ENCODE measurements at places on chromosomes 5 and 9. TPM values are rescaled to one million over a fixed set of nuclear protein-coding genes. Genes with fewer than 3 reads are reported as not detected.

DNA sequence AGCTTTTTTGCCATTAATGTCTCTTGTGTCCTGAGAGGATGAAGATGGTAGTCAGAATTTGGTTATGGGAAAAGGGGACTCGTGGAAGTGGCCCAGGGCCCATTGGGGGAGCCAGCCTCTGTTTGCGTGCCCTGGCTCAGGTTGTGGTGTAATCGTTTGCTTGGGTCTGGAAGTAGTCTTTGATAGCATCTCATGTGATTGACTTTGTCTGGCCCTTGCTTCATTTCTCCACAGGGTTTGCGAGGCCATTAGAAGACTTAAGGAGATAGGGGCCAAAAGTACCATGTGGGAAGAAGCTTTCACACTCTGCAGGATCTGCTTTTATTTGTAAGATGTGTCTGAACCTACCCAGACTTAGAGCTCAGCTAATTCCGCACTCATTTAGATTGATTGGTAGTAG lies 114.5 kb downstream of the FGF1 start:
- no peak for DNase-seq

GRCh38 chr9:95091601-95092261 lies 225.8 kb downstream of the FANCC start:
- peak; percentile 89 for DNase-seq

PCDHGC5 gene
- total RNA-seq: 3.7 TPM

DNA sequence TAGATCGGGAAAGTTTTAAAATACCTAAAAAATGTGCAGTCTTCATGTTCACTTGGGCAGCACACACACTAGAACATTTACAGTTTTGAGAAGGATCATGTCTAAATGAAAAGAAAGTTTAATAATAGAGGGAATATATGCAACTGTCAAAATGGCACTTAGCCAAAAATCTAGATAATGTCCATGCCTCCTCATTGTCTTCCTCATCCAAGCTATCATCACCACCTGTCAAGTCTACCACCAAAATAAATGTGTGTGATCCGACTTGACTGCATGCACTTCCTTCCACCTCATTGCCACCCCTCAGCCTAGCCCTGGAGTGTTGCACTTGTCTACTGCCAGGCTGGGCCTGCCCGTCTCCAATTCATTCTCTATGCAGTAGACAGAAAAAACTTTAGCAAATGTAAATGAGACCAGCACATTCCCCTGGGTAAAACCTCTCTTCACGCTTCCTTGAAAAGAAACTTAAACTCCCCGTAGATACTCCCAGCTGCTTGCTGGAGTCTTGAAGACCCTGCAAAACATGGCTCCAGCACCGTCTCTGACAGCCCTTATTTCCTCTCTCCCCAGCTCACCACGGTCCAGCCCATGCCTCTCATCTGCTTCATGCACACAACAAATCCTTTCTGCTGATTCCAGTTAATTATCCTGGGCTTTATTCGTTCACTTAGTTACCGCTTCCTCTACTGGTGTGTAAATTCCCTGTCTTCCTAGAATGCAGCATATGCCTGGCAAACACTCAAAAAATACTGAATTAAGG lies 66.9 kb downstream of the FANCC start:
- DNase-seq: no peak

SLC6A7 gene
- total RNA-seq: not detected

PLCXD3 gene
- total RNA-seq: 2.8 TPM

CCDC192 gene
- not detected for total RNA-seq

KIF27 gene
- 3.3 TPM for total RNA-seq

DNA sequence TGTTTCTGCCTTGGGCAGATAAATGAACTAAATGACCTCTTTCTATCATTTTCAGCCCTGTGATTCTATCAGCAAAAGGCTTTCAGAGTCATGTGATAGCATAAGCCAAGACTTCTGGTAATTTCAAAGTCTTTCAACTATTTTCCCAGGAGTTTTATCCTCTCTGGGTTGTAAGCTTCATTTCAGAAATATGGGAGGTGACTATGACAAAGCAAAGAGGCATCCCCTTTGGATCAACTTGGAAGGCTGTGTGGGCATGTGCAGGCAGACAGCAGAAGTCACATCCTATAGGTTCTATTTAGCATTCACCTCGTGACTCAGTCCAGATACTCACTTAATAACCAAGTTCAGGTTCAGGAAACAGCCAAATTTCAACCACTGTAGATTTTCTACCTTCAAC lies 149.0 kb upstream of the FST start:
- peak; percentile 76 for DNase-seq

GRCh38 chr9:70053864-70054263 lies 10.2 kb downstream of the MAMDC2 start:
- peak; percentile 75 for DNase-seq

DNA sequence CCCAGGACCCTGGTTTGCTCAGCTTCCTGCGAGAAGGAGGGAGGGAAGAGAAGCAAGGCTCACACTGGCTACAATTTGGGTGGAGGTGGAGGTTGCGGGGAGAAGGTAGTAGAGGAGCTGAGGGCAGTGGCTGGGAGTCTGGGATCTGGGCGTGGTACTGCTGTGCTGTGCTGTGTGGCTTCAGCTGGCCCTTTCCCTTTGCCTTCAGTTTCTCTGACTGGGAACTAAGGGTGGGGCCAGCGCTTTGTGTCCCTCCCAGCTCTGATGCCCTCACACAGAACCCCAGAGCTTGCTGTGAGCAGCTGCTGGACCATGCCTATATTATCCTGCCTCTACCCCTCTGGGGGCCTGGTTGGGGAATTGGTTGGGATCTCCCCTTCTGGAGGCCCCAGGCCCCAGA lies 60.9 kb downstream of the RGS3 start:
- DNase-seq: no peak

- DNase-seq: no peak
These were observed 205.2 kb downstream of the AOPEP start for GRCh38 chr9:94931740-94932139.

DNA sequence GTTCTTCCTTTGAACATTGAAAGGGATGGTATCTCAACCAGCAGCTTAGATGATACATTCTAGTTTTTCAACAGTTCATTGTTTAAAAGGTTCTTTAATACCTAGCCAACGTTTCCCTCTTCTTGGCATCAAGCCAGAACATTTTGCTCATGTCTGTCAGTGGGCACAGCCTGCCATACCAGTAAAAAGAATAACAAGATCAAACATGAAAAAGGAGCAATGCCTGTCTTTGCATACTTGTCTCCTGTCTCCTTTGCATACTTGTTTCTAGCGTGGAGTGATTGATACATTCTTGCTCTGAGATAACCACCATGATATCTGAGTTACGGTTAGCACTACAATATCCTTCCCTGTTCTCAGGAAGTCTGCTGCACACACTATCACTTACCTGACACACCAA lies 248.6 kb upstream of the DAPK1 start:
- no peak for DNase-seq

TMEM167A gene
- 122 TPM for total RNA-seq

GRCh38 chr5:141493500-141494422 lies 4.9 kb downstream of the PCDHGC5 start:
- DNase-seq: no peak

- no peak for DNase-seq
These were observed 244.7 kb downstream of the COMMD10 start for GRCh38 chr5:116329503-116329902.

DNA sequence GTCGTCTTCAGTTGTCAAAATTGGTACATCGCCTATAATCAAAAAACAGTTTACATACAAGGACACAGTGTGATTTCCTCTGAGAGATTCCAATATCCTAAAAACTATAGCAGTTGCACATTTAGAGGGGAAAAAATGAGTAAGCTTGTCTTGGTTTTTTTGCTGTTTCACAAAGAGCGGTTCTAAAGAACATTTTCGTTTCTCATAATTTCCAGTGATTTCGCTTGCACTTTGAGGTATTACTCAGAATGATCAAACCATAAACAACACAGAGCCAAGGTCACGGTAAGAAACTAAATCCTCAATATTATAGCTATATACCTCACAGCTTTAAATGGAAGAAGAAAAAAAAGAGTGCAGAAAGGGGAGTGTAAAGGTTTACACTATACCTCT lies 861 bp downstream of the MTX3 start:
- no peak for DNase-seq

GRCh38 chr5:149326611-149327010 lies 18.7 kb upstream of the GRPEL2 start:
- DNase-seq: no peak

- DNase-seq: no peak
These were observed 229.5 kb upstream of the NMUR2 start for GRCh38 chr5:152634586-152634985.

DNA sequence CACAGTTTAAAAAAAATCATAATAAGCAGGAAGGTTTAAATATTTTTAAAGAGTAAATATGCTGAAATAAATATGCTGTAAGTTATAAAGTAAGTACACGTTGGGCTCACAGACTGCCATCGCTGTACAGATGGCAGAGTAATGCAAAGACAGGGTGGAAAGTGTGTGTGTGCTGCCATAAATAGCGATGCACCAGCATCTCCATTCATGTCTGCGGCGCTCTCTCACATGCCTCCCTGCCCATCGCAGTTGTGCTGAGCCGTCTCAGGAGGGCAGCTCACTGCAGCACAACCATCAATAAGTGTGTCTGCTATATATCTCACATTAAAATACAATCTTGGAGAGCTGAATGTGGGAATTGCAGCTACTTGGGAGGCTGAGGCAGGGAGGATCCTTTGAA lies 14.3 kb downstream of the MOCS2 start:
- DNase-seq: no peak

DNA sequence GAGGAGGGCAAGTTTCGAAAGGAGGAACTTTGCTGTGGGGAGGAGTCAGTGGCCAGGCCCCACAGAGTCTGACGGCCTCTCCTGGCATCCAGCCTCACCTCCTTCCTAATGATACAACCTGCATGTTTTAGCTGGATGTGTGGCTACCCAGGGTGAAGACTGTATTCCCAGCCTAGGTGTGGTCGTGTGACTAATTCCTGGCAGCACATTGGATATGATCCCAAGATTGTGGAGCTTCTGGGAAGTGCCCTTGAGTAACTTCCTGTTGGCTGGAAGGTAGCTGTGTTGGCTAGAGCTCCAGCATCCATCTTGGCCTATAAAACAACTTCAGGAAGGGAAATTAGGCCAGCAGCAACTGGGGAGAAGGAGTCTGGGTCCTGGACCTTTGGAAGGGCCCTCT lies 19.0 kb upstream of the LPCAT1 start:
- peak; percentile 92 for DNase-seq

GRCh38 chr5:143052967-143053682 lies 282.9 kb downstream of the ARHGAP26 start:
- DNase-seq: no peak
